ENCODE measurements at places on chromosomes 3 and 15. TPM values are rescaled to one million over a fixed set of nuclear protein-coding genes. Genes with fewer than 3 reads are reported as not detected.
A peak's percentile ranks its signal among the peaks of the same experiment; 100 is the strongest.

ADGRG7 gene
- not detected for total RNA-seq

CAMK2N2 gene
- 2.6 TPM for total RNA-seq

SAMD7 gene
- total RNA-seq, result not detected

GOLIM4 gene
- 53.7 TPM for total RNA-seq

- peak; percentile 96 for DNase-seq
Measured at GRCh38 chr3:129888771-129889170, 4.7 kb downstream of the TMCC1 start.

- peak; percentile 71 for DNase-seq
Measured at GRCh38 chr15:63212050-63213004, 22.9 kb downstream of the RAB8B start.

- DNase-seq, result no peak
Measured at GRCh38 chr3:58459160-58459559, 25.5 kb upstream of the PDHB start.

GPR149 gene
- not detected for total RNA-seq

RGMA gene
- 6.2 TPM for total RNA-seq

LMLN gene
- 6.7 TPM for total RNA-seq

DNA sequence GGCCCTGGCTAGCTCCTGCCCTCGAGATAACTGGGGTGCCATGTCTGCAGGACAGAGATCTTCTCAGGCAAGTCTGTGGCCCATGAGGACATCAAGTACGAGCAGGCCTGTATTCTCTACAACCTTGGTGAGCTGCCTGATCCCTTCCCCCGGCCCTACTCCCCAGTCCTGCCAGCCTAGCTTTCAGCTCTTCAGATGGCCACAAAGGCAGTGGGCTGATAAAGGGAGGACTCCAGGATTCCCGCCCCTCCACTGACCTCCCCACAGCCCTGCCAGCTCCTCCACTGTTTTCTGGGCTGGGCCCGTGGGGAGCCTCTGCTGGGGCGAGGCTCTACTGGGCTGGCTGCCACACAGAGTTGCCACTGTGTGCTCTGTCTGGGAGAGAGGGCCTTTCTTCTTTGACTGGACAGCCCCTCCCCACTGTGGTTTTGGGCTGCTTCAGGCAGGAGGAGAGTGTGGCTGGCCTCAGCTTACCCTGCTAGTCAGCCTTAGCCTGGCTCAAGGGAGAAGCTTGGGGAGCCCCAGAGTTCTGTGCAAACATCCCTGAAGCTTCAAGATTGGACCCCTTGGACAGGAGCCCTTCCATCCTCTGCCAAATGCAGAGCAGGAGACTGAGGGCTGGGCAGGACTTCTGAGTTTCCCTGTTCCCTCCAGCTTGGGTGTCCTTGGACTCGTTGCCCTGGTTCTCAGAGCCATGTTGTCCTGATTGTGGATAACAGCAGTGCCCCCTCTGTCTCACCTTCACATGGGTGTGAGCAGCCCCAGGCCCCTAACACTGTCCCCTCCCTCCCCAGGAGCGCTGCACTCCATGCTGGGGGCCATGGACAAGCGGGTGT lies 24.4 kb downstream of the PTPN23 start:
- peak; percentile 59 for DNase-seq

RAB5A gene
- 106 TPM for total RNA-seq

- DNase-seq, result no peak
Measured at GRCh38 chr3:191283400-191283799, 45.8 kb upstream of the CCDC50 start.

PSTPIP1 gene
- total RNA-seq, result not detected

DNA sequence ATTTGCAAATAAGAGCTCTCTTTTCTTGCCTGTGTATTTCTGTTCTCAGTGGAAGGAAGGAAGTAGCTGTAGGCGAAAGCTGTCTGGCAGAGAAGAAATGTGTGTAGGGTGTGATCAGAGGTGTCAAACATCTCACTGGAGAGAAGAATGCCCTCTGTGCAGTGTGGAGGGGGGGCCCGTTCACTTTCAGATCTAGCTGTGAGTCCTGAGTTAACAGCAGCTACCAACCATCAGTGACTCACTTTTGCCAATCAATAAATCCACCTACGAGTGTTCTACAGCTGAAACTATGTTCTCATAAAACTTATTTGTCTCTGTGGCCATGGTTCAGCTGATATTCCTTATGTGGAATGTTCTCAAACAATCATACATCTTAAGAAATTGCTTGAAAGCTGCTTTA lies 103.7 kb downstream of the FRMD4B start:
- DNase-seq, result no peak

DNA sequence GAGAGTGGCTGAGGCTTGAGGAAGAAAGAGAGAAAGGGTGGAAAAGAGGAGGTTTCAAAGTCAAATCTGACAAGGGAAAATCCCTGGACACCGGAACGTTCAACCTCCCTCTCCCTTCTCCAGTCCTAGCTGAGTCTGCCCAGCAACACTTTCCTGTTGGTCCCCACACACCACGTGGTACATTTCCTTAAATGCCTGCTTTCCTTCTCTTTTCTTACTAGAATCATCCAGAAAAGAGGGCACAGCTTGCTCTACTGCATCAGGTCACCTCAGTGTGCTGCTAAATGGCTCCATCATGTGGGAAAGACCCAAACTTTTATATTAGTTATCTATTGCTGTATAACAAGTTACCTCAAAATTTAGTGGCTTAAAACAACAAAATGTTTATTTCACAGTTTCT lies 181.2 kb downstream of the NECTIN3 start:
- peak; percentile 24 for DNase-seq

DNA sequence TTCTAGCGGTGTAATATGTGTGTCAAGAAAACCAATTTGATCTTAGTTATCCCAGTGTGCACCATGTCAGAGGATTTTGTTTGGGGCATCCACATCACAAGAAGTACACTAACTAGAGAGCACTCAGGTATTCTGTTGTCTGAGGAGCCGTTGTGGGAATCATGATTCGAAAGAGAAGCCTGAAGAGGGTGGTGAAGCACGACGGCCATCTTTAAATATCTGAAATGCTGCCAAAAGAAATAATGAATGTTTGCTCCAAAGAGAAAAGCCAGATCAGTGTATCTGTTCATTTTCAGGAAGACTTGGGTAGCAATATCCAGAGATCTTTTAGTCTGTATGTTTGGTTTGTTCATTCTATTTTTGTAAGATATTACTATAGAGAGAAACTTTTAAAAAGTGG lies 180.7 kb downstream of the KLHL25 start:
- no peak for DNase-seq

DNA sequence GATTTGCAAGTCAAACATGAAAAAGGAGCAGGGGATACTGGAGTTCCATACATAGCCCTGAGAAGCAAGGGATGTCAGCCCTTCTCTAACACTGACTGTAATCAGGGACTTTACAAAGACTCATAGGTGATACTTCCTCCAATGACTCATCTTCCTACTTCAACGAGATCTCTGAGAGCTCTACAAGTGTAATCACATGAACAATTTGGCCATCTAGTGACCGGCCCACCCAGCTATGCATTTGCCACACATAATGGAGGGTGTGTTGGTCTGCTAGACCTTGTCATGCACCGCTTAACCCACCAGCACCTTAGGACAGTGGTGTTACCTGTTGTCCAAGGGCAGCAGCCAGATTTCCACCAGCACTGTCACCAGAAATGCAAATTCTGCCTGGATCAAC lies 75.3 kb downstream of the NCEH1 start:
- DNase-seq, result peak; percentile 27

- DNase-seq, result no peak
Measured at GRCh38 chr3:82080261-82080660, 318.8 kb upstream of the GBE1 start.

DNA sequence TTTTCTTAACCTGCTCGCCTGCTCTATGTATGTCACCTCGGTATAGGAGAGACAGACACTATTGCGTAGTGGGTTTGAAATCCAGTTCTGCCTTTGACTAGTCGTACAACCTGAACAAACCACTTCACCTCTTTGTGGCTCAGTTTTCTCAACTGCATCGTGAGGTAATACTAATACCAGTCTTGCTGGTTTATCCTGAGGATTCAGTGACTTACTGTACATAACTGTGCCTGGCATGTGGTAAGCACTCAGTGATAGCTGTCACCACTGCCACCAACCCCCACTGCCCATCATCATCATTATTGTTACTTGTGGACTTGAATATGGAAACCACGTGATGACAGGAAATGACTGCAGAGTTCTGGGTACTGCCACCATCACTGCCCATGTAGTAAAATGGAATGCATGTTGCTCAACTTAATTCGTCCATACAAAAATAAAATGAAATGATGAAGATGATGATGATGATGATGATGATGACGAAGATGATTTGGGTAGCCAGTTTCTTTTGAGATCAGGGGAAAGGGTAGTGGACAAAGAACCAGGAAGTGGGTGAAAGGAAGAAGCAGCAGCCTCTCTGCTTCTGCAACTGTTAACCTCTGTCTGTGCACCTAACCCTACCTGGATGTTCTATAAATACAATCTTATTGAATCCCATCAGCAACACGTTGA lies 228.1 kb downstream of the FEZF2 start:
- DNase-seq, result no peak

MUC20 gene
- 0.41 TPM for total RNA-seq

GRCh38 chr3:155392138-155392537 lies 98.7 kb upstream of the STRIT1 start:
- no peak for DNase-seq

- no peak for DNase-seq
Measured at GRCh38 chr3:122257644-122258364, 67.2 kb upstream of the CSTA start.

DNA sequence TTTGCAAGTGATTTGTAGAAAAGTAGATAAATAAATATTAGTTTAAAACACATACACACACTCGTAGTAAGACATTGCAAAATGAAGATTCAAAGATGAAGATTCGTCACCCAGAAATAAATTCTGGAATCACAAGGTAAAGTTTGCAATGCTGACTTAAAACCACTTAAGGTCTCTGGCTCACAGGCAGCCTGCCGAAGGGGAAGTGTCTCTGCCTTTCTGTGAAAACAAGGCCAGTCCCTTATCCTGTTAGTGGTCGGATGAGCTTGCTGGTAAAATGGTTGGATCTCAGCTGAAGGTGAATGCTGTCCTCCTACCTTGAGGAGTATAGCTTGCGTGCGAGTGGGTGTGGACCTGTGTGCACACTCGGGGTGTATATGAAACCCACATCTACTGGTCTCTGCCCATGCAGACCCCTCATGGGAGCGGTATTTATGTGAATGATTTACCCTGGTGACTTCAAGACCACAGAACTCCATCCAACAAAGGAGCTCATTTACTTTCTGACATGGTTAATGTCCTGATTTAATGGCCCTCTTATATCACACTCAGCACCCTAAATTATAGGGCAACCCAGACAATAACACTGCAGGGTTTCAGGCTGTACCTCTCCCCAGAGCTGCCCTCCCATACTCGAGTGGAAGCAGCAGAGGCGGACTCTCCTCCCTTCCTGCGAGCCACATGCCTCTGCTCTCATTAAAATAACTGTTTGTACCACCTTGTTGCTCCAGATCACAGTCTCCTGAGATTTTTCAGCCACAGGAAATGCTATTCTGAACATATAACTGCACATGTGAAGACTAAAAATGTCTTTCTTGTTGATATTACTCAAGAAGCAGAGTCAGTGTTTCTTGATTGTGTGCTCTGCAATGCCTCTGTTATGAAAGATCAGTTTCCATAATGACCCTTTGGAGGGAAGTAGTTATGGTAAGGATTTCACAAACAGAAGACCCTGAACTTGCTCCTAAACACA lies 45.9 kb upstream of the ALDH1A3 start:
- no peak for DNase-seq

SH2D7 gene
- total RNA-seq, result not detected

- no peak for DNase-seq
Measured at GRCh38 chr15:100001405-100001804, 268.2 kb upstream of the LYSMD4 start.

DNA sequence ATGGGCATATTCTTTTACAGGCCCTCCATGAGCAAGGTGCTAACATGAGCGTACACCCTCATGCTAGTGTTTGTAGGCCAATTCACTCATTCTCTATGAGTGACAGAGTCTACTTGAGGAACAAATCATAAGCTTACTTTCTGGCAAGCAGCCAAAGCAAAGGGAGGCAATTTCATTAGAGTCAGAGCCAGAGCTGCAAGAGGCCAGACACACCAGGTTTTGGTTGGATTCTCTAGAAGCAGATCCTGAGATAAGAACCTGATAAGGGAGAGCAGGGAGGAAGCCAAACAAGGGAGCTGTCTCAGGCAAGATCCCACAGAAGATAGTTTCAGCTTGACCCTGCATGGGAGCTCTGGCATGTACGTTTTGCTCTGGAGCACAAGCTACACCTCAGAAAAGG lies 214.1 kb upstream of the CTNNB1 start:
- DNase-seq, result no peak

DNA sequence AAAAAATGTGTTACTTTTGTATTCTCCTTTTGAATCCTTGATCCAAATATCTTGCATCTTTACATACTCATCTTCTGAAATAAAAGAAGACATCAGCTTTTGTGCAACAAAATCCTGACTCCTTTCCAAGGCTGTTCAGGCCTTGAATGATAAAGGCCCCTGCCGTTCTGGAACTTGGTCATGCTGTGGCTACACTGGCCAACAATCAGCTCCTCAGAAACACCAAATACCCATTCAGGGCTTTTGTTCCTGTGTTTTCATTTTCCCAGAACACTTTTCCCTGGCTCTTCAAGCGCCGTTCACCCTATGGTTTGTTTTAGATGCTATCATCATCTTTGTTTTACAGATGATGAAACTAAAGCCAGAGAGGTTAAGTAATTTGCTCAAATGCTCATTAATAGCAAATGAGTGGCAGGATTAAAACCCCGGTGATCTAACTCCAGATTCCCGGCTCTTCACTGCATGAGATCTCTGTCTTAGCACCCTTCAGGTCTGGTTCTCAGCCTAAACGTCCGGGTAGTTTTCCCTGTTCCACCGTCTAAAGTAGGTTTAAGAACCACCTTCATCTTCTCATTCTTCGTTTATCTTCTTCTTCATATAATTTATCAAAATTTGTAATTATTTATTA lies 58.3 kb downstream of the EPHA3 start:
- no peak for DNase-seq

Measured in astrocyte (in vitro differentiated cells and primary cell).